ENCODE measurements at places on chromosomes 2 and 18.

DNA sequence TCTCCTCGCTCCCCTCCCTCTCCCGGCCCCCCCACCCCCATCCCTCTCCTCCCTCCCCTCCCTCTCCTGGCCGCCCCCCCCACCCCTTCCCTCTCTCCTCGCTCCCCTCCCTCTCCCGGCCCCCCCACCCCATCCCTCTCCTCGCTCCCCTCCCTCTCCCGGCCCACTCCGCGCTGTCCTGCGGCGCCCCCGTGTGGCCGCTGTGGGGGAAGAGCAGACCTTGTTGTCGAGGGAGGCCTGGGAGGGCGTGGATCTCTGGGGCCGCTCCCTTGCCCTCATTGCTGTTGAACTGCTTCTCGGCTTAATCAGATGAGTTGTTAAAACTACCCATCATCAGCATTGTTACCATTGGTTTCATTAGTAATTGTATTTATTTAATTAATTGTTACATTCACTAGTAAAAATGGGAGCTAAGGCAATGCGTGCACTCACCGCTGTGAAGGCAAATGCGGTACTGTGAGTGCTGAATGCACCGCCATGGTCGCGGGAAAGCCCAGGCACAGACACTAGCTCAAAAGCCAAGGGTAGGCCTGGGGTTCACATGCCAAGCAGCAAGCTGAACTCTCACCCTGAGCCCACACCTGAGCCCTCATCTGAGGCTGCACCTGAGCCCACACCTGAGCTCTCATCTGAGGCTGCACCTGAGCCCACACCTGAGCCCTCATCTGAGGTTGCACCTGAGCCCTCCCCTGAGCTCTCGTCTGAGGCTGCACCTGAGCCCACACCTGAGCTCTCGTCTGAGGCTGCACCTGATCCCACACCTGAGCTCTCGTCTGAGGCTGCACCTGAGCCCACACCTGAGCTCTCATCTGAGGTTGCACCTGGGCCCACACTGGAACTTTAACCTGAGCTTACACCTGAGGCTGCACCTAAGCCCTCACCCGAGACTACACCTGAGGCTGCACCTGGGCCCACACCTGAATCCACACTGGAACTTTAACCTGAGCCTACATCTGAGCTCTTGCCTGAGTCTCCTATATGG, 8.8 kb downstream of the RTP5 start:
- DNase-seq = peak; percentile 77

- DNase-seq = no peak
These were observed 3.9 kb downstream of the ANKRD44 start for GRCh38 chr2:197306696-197307040.

- DNase-seq = no peak
These were observed 223.7 kb downstream of the ACKR3 start for GRCh38 chr2:236793023-236794011.

GRCh38 chr2:195151711-195152110, 505.3 kb upstream of the SLC39A10 start:
- no peak for DNase-seq

DNA sequence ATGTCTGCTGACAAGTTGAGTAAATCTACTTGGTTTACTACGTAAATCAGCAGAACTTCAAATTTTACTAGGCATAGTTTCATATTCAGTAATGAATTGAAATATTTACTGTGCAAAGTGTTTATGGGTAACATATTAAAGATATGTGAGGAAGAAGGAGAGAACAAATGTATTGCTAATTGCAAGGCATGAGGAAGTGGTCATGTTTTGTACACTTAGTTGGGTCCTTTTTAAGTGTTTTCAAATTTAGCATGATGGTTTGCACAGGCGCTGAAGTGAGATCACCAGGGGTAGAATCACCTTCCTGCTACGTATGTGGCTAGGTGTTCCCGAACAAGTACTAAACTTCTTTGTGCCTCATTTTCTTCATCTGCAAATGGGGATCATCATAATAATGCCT, 1534.4 kb downstream of the LRP1B start:
- DNase-seq = no peak

DNA sequence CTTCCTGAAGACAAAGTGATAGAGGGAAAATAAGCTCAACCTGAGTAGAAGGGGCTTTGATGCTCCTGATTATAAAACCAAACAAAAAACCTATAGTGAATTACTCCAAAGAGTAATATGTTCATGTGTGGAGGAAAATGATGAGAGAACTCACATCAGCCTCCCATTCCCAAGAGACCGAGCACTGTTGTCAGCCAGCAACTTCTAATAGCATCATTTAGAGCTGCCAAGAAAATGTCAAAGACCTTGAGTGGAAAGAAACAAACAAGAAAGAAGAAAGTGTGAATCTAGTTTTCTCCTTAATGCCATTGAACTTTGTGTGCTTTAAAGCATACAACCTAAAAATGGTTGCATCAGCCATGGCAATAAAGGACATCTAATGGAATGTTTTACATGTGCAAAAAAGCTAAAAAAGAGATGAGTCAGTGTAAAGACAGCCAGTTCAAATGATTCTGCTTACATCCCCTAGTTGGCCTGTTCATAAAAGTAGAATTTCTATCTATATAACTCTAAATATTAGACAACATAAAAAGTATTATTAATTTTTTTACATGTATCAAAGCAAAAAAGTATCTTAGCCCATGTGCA, 1066.2 kb downstream of the TDRD15 start:
- no peak for DNase-seq

DNA sequence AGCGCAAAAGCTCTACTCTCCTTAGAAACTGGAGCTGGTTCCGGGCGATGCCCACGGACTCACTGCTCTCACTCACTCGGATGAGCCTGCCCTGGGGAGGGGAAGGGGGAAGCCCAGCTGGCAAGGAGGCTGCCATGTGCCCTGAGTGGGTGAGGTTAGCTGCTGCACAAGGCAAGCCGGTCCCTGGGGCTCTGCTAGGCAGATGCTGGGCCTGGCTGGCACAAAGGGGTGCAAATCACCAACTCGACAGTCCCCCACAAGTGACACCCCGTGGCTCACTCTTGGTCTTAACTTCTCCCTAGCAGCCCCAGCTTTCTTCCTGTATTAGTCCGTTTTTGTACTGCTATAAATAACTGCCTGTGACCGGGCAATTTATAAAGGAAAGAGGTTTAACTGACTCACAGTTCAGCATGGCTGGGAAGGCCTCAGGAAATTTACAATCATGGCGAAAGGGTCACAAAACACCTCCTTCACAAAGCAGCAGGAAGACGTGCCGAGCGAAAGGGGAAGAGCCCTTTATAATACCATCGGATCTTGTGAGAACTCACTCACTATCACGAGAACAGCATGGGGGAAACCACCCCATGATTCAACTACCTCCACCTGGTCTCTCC, 33.2 kb downstream of the ADCY3 start:
- peak; percentile 52 for DNase-seq

DNA sequence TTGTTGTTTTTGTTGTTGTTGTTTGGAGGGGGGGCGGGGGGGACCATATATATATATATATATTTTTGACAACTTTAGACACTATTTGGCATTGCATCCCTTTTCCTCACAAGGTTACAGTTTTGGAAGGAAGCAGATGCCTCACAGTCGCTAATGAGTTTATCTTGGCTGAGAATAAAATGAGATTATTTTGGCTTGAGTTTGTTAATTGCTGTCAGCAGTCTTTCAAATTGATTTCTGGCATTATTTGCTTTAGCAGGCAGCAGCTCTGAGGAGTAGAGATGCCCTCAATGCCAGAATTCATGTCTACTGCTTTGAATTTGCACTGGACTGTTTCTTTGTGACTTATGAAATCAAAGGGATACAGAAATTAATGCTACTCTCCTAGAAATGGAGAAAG, 595.2 kb upstream of the HNMT start:
- no peak for DNase-seq

DNA sequence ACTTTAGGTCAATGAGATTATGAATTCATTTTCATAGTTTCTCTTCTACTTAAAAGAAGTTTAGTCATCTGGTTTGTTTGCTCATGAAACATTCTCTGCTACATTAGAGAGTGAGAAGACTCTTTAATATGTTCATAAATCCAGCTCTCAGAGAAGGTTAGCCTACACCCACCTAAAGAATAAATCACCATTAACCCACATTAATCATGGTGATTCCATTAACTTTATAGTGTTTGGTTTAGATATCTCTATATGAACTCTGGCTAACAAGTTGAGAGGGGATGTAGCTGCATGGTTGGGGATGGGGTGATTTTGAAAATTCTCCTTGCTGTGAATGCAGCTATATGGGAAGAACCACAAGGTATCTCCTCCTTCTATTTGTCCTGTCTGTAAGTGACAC, 10.7 kb downstream of the TFPI start:
- no peak for DNase-seq

DNA sequence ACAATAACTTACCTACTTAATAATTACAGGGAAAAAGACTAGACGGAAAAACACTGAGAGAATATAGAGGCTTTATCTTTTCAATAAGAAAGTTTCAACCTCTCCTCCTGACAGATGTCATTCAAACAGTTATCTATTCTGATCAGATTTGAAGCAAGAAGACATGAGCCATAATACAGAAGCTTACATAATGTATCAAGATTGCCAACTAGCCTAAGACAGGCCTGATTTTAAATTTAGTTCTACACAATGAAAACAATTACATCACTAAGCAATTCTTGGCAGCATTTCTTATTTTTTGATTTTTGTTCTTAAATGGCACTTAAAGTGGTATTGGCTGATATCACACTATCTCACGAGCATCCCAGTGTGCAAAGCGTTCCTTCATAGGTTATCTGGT, 41.6 kb downstream of the GPR155 start:
- no peak for DNase-seq

DNA sequence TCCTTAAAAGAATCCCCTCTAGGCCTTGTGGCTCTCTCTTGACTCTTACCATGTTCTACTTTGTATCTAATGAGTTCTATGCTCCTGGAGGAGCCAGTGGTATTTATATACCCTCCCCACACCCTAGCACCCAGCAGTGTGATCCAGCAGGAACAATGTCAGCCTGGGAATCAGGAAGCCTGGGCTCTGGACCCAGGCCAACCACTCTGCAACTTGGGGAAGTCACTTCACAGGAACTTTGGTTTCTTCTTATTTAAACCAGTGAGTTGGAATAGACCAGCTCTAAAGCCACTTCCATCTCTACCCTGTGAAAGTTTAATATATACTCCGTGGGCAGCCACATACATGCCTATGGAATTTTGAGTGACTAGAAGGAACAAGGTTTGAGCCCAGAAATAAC, 11.6 kb upstream of the SPTBN1 start:
- no peak for DNase-seq

DNA sequence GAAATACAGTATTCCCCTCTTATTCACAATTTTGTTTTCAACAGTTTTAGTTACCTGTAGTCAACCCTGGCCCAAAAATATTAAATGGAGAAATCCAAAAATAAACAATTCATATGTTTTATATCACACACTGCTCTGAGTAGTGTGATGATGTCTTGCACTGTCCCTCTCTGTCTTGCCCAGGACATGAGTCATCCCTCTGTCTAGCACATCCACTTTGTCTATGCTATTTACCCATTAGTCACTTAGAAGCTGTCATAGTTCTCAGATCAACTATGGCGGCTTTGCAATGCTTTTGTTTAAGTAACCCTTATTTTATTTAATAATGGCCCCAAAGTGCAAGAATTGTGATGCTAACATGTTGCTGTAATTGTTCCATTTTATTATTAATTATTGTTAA, 380.6 kb upstream of the REG3G start:
- DNase-seq = no peak

- no peak for DNase-seq
These were observed 117.8 kb downstream of the DYM start for GRCh38 chr18:49342690-49343089.

GRCh38 chr2:241218131-241219029, 29.9 kb downstream of the ANO7 start:
- DNase-seq = peak; percentile 64

- no peak for DNase-seq
These were observed 260.5 kb downstream of the CYP26B1 start for GRCh38 chr2:71887196-71887595.

DNA sequence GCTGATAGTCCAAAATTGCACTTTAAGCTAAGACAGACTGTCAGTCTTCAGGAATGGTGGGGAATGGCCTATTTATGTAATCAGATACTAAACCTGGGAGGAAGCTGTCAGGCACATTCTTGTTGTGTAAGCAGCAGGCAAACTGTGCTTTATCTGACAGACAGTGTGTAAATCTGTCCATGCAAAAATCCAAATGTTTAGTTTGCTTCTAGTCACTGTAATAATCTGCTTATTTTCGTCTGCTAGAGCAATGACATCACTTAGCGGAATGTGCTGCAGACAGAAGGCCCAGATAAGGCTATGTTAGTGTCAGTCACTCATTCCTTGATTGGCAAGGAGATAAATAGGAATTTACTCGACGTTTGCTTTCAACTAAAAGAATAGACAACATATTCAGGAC, 263.5 kb downstream of the ZNF407 start:
- DNase-seq = no peak

- DNase-seq = no peak
These were observed 69.6 kb upstream of the GYPC start for GRCh38 chr2:126586317-126586716.

- DNase-seq = no peak
These were observed 21.9 kb downstream of the METTL8 start for GRCh38 chr2:171411791-171412483.

- DNase-seq = no peak
These were observed 18.0 kb downstream of the FBXO41 start for GRCh38 chr2:73266061-73266901.

DNA sequence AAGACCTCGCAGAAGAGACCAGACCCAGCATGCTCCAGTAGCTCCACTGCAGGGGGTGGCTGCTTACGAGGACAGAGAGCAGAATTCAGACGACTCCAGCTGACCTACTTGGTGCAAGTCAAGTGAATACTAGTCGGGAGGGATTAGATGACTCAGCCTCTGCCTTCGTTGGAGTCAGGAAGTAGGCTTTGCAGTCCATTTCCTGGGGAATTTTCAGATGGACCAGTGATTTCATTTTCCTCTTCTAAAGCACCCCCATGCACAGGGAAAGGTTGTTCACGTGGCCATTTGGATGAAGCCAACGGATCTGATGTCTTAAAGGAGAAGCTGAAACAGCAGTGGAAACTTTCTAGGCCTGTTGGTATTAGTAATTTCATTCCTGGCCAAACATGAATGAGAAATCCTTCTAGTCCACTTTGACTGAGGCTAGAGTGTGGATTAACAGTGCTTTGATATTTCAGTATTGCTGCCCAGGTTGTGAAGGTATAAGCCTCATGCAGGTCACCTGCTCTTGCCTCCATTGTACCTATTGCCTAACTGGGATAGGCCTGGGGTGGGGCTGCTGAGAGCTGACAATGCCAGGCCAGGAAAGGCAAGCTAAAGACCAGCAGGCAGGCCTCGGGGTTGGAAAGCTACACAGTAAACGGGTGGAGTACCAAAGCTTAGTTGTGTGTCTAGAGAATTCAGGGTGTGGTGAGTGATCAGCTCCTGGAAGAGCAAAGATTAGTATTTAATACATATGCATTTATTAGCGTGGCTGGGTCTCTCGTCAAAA, 117.6 kb upstream of the FOSL2 start:
- no peak for DNase-seq
